ENCODE measurements at places on chromosomes 3 and 15.

- no peak for DNase-seq
These were observed 159.8 kb upstream of the NUDT16 start for GRCh38 chr3:131221731-131222130.

GRCh38 chr15:32919749-32920414, 202.1 kb downstream of the GREM1 start:
- DNase-seq = no peak

- DNase-seq = no peak
These were observed 73.4 kb upstream of the TP63 start for GRCh38 chr3:189557824-189558223.

- DNase-seq = no peak
These were observed 126.9 kb upstream of the CHL1 start for GRCh38 chr3:69690-70089.

DNA sequence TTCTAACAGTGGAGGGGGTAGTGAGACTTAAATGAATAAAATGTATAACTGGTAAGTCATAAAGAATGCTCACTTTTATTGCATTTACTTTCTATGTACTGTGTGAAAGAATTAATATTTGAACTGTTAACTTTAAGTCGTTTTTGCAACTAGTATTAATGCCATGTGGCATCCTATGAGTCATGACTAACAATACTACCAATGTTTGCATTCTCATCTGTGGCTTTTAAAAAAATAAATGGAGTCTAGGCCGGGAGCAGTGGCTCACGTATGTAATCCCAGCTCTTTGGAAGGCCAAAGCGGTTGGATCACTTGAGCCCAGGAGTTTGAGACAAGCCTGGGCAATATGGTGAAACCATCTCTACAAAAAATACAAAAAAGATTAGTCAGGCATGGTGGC, 5.2 kb downstream of the C3orf49 start:
- no peak for DNase-seq

GRCh38 chr3:21508246-21508645, 242.8 kb downstream of the ZNF385D start:
- no peak for DNase-seq

DNA sequence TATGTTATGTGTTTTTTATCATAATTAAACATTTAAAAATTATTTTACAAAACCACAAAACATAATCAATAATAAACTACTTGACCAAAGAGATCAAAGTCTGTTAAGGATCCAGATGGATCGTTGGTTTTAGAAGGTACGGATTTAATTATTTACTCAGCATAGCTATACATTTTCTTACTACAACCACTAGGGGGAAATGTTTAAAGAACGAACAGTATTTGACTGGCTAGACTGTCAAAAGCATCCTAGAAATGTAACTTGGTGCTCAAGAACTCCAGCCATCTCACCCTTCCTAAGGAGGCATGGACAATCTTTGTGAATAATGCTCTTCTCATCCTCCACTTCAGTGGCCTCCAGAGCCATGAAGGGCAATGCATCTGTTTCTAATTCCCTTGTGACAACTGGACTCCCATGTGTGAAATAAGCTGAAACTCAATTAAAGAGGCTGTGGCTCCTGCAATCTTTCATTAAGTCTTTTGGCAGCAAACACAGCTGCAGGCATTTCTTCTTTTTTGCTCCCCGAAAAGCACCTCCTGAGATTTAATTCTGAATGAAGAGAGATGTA, 94.7 kb upstream of the TUSC7 start:
- no peak for DNase-seq

- DNase-seq = no peak
These were observed 123.6 kb upstream of the CD96 start for GRCh38 chr3:111418391-111418790.

DNA sequence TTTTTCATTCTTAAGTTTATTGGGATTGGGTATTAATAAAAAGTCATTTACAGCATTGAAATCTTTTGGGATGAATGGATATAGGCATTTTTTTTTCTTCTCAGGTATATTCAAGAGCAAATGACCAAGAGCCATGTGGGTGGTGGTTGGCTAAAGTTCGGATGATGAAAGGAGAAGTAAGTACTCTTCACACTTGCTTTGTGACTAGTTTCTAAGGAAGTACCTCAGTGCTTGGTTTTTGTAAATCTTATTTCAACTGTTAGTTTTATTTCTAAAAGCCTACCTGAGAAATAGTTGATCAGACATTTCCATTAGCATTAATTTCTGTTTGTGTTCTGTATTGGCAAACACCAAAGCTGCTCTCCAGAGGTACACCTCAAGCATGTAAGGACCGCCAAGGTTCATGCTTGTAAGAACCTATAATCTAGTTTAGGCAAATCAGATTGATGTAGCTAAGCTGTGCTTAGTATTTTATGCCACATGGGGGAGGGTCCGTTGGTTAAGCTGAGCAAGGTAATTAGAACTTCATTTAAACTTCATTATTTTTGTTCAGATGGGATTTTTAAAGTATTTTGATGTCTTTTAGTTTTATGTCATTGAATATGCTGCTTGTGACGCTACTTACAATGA, 35.4 kb downstream of the FXR1 start:
- no peak for DNase-seq
